ENCODE measurements at places on chromosomes 1 and 21. TPM values are rescaled to one million over a fixed set of nuclear protein-coding genes. Genes with fewer than 3 reads are reported as not detected.

Gene ITLN2
- not detected for total RNA-seq

Gene AADACL3
- total RNA-seq = not detected

Gene PRKCZ
- 18.8 TPM for total RNA-seq

Gene KRTAP21-2
- total RNA-seq = not detected

Gene MPZL1
- total RNA-seq = 76.5 TPM

Gene AMY2B
- 30.7 TPM for total RNA-seq

Gene PRRX1
- total RNA-seq = 33.0 TPM

Gene DCST1
- total RNA-seq = not detected

Gene OTUD3
- 9.5 TPM for total RNA-seq

Gene OR2T29
- total RNA-seq = not detected

Gene F13B
- not detected for total RNA-seq

Gene ADORA1
- 4.9 TPM for total RNA-seq

Gene CSF3R
- total RNA-seq = 30.0 TPM

Gene PCBP3
- total RNA-seq = 1.5 TPM

Gene TTC39A
- total RNA-seq = 9.6 TPM

Gene TRMT1L
- total RNA-seq = 20.7 TPM

Gene GUCA2A
- not detected for total RNA-seq

Gene NTRK1
- 2.0 TPM for total RNA-seq

Gene MECR
- total RNA-seq = 20.2 TPM

Gene CHI3L1
- 10.3 TPM for total RNA-seq

Gene TRNP1
- 4.4 TPM for total RNA-seq

Gene AQP10
- 0.12 TPM for total RNA-seq

Gene C8A
- not detected for total RNA-seq

Gene ZSWIM5
- total RNA-seq = 4.8 TPM

Gene HPDL
- 5.8 TPM for total RNA-seq

Gene TNFAIP8L2
- 2.3 TPM for total RNA-seq

Gene SMIM1
- total RNA-seq = 12.1 TPM

Gene FAM78B
- 2.5 TPM for total RNA-seq

Gene KCNJ10
- 12.7 TPM for total RNA-seq

Gene DNAJC11
- total RNA-seq = 47.0 TPM

Gene TAGLN2
- 109 TPM for total RNA-seq
